ENCODE measurements at places on chromosomes 11 and 22.

GRCh38 chr11:20881328-20882079 lies 212.1 kb downstream of the NELL1 start:
- no peak for DNase-seq

DNA sequence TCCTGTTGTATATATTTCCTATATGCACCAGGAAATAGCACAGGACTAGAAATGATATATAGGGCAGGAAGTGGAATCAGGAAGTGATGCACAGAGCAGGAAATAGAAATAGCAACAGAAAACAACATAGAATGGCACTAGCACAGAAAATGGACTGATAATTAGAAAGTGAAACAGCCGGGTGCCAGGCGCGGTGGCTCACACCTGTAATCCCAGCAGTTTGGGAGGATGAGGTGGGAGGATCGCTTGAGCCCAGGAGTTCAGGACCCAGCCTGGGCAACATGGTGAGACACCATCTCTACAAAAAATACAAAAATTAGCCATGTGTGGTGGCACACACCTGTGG lies 10.0 kb upstream of the RELT start:
- peak; percentile 38 for DNase-seq

DNA sequence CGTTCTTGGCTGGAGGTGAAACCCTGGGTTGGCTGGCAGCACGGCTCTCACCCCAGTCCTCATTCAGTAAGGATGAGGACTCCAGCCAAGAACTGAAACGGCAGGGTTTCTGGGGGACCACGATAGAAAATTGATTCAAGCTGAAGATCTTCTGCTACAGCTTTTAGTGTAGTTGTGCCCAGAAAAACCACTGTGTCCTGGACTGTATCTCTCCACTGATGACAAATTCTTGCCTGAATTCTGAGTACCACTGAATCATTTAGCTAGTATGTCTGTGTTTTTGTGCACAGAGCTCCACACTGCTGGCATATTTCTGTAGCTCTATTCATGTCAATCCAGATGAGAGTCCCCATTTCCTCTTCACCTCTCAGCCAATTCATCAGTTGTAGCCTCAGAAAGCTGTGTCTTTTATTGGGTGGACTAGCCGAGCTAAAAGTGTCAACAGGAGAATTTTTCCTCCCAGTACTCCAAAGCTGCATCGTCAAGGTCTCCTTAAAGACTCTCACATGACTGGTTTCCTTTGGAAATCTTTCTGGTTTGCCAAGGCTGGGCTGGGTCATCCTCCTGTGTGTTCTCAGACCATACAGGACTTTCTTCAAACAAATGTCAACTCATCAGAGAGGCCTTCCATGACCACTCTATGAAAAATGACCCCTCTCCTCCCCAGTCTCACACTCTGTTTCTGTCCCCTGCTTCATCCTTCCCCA lies 144.6 kb downstream of the LDLRAD3 start:
- DNase-seq, result no peak

DNA sequence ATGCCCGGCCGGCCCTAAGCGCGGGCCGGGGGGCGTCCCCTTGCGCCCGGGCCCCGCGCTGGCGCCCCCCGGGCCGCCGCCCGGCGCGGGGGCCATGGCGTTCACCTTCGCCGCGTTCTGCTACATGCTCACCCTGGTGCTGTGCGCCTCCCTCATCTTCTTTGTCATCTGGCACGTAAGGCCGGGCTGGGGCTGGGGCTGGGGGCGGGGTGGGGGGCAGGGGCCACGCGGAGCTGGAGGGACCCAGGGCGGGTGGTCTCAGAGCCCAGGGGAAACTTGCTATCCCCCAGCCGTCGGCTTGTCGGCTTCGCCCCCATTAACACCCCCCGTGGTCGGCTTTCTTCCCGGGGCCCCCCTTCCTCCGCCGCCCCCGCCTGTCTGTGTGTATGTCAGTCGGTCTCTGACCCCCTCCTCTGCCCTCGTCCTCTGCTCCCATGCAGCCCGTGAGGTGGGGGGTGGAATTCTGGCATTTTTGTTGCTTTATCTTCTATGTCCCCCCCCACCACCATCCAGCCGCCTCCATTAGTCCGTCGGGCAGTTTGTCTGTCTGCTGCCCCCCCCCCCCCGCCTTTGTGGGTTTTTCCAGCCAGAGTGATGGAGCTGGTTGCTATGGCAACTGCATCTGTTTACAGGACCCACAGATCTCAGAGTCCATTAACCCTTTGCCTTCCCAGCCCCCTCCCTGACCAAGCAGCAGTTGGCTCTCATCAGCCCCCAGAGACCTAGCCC lies 552 bp downstream of the CNIH2 start:
- DNase-seq, result peak; percentile 59

DNA sequence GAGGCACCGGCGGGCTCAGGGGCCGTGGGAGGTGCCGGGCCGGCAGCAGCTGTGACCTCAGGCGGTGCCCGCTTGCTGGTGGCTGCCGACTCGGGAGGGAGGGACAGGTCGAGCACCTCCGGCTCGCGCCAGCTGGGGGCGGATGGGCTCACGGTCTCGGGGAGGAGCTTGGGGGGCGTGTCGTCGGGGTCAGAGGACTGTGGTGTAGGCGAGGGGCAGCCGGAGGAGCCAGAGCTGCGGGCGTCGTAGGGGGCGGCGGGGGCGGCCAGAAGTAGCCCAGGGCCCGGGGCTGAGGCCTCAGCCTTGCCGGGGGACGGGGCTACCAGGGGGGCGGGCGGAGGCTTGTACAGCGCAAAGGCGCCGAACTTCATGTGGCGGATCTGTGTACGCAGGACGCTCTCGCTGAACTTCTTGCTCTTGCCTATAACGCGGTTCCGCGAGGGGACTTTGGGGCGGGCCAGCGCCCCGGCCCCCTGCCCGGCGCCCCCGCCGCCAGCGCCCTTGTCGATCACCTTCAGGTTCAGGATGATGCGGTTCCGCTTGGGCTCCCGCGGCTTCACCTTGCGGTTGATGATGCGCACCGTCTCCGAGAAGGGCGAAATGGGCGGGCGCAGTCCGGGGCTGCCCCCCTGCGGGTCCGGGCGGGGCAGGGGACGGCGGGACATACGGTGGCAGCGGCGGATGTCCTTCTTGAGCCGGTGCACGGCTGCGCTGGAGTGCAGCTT lies 5.5 kb downstream of the CBX6 start:
- DNase-seq, result no peak

DNA sequence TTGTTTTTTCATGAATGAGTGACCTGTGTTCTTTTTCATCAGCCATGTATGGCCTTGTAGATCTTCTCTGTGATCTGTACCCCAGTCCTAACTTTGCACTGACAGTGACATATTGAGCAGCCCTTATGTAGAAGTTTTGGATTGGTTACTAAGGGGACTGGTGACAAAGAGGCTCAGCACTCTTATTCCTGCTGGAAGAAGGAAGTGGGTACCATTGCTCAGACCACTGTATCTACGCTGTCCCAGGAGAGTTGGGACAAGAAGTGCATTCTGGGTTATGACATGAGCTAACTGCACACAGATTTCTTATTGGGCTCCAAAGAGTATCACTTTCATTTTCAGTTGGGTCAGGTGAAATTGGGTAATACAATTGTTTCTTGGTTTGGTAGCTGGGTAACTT lies 107.8 kb upstream of the RASSF10 start:
- DNase-seq, result no peak

DNA sequence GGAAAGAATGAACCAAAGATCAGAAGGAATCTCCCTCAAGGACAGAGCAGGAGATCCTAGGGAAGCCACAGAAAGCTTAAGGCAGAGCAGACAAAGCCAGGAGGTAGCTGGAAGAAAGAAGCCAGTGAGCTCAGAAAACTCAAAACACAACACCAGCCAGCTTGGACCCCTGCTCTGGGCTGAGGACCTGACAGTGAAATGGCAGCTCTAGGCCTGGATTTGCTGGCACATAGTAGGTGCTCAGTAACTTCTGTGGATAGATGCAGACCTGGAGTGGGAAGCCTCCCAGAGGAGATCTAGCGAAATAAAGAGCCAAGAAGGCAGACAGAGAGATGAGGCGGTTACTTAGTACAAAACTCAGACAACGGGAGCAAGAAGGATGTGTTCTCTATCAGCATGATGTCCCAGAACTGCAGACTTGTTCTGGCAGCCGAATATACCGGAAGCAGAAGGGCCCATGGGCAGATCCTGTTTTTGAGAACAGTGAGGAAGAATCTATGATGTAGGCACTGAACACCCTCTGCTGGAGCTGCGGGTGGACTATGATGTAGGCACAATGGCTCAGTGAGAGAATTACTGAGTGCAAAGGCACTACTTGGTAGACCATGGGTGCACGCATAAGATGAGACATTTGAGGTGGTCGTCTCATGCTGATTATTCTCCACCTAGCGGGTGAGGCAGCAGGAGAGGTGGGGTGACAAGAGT lies 4.8 kb downstream of the ROBO4 start:
- no peak for DNase-seq

GRCh38 chr11:2460540-2461252 lies 15.9 kb downstream of the KCNQ1 start:
- DNase-seq, result no peak

GRCh38 chr11:6142936-6143335 lies 27.2 kb downstream of the OR52B2 start:
- no peak for DNase-seq

DNA sequence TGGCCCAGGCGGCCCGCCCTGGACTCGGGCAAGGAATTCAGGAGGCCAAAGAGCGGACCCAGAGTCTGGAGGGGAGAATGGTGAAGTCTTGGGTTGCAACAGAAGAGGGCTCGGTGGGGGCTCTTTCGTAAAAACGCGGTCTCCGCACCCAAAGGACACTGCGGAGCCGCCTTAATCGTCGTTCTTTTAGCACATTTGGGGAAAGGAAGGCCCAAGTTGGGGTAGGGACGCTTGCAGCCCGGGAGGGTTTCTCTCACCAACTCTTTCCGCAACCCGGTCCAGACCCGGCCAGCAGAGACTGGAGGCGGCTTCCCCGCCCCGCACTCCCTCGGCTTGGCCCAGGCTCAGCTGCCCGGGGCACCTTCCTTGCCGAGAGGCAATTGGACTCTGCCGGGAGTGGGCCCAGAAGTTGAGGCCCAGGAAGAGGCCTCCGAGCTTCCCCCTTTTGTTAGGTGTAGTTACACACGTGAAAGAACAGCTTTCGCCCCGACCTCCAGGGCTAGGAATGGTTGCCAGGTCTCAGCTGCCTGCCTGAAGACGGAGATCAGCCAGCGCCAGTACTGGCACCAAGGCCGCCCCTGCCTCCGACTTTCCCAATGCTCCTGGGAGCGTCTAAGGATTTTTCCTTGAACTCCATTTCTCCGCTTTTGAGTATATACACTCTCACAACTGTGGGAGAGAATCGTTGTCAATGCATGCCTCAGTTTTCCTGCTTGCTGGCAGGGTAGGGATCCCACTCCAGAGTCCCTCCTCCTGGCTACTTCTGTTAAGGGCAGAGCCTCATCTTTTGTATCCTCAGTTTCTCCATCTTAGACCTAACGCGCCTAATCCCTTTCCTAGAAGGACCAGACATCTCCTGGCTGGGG lies 3.7 kb downstream of the ALX4 start:
- DNase-seq, result no peak

DNA sequence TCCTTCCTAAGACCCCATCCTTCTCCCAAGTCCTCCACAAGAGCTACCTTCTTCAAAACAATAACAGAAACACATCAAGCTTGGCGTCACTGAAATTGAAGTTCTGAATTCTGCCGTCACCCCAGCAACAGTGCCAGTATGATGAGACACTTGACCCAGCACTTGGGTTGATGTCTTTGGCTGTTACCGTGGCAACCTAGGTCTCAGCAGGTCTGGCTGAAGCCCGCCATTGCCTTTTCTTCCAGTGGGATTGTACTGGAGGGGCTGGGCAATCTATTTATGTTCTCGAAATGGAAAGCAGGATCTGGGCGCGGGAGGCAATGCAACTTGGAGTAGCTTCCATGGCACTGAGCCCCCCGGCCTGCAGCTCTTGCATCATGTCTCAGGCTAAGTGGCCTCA lies 23.8 kb downstream of the NPTXR start:
- DNase-seq, result no peak

DNA sequence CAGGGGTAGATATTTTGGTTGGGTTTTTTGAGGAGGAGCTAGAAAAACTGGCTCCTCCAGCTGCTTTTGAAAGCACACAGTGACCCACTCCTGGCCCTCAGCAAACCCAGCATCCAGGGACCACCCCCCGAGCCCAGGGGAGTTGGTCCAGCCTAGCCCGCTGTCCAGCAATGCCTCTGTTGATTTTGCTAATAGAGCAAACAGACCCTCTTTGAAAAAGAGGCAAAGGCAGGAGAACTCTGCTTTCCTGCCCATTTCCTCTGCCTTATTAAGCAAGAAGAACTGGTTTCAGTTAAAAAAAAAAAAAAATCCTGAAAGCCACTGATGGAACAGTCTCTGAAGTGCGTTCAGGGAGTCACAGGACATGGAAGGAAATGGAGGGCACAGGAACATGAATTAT lies 25.3 kb downstream of the ABTB2 start:
- no peak for DNase-seq

GRCh38 chr11:20089796-20090653 lies 70.2 kb downstream of the DBX1 start:
- no peak for DNase-seq

DNA sequence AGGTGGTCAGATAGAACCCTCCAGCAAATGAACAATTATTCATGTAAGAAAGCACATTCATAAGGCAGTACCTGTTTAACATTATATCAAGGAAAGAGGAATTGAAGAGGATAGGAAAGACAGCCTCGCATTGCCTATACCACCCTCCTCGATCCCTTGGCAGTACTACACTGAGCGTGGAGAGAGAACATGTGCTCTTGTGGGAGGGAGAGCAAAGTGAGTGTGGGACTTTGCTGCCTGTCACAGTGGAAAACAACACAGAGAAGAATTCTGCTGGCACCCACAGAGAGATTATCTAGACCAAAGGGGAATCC lies 17.5 kb upstream of the DDX10 start:
- no peak for DNase-seq

GRCh38 chr11:65563601-65564000 lies 5.4 kb upstream of the LTBP3 start:
- no peak for DNase-seq

- DNase-seq, result no peak
These were observed 2.1 kb upstream of the ANAPC15 start for GRCh38 chr11:72114570-72114969.

- no peak for DNase-seq
These were observed 398 bp upstream of the CRACR2B start for GRCh38 chr11:827146-827896.

DNA sequence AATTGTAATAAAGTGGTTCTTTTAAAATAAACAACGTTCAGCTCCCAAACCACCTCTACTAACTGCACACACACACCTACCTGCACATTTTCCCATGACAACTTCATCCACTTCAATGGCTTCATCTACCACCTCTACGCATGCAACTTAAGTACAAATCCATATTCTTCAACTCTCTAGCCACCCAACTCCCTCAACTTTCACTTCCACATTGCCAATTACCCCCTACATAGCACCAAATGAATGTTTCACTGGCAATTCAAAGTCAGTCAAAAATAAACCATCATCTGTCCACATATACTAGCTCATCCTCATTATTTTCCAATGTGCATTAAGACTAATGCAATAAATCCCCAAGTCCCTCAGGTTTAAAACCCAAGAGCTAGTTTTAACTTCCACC lies 50.7 kb upstream of the ARHGAP32 start:
- no peak for DNase-seq

Measured in CD4-positive, alpha-beta T cell treated with Interleukin-15 for 1 hour (primary cell).